ENCODE measurements at places on chromosomes 2 and 18.

DNA sequence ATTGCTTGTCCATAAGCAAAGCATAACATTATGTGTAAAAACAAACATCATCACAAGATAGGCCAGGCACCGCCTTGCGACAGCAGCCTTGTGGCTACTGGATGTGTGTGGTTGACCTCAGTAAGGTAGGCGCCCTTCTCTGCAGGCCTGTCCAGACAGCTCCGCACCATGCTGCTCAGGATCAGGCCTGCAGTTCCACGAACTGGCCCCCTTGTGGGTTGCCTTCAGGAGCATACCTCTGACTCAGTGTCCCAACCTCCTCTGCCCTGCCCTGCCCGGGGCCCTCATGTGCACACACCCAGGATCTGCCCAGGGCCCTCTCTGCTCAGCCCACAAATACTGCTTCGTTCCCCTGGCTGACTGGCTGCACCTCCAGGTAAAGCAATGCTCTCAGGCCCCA lies 16.1 kb upstream of the ZNF236 start:
- DNase-seq, result no peak

GRCh38 chr2:33145459-33145858 lies 198.7 kb downstream of the LTBP1 start:
- no peak for DNase-seq

GRCh38 chr2:109065391-109065734 lies 63.6 kb upstream of the SH3RF3 start:
- no peak for DNase-seq

DNA sequence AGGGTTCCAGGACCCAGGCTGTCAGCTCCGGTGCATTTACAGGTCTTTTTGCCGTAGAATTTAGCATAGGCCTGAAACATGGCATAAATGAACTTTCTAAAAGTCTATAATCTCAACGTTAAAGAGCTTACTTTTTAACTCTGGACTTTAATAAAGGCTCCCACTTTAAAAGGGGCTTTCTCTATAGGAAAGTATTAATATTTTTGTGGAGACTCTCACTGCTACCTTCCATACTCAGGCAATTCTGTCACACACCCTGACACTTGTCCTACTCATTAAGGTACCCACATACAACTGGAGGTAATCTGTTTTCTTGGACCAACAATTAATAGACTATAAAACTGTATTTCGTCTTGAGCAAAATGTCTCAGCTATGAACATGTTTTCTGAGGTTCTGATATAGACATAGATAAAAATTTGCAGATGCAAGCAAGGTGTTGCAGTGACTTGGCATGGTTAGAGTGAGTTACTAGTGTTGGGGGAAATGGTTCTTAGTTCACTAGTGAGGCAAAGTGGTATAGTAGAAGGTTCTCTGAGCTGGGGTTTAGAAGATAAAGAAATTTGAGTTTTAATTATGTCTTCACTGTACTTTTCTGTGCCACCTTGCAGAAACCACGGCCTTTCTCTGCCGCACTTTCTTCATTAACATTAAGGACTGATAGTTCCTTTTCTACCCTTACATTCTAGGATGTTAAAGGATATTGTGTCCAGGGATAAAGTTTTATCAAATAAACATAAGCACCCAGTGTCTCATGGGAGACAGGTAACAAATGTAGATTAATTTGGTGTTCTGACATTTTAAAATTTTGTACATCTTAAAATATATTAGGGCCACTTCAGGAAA lies 10.8 kb upstream of the NR4A2 start:
- DNase-seq, result no peak

DNA sequence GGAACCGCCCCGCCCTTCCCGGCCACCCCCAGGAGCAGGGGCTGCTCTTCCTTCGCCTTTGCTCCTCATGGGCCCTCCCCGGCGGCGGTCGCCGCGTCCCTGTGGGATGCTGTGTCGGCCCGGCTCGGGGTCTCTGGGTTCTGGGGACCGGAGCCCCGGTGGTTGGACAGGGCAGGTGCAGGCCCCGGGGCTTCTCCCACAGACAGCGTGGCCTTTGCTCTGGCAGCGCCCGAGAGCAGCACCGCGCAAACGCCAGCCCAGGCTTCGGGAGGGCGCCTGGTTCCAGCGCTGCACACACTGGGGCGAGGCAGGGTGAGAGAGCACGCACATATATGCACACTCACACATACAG lies 9.0 kb upstream of the KCNG2 start:
- no peak for DNase-seq

DNA sequence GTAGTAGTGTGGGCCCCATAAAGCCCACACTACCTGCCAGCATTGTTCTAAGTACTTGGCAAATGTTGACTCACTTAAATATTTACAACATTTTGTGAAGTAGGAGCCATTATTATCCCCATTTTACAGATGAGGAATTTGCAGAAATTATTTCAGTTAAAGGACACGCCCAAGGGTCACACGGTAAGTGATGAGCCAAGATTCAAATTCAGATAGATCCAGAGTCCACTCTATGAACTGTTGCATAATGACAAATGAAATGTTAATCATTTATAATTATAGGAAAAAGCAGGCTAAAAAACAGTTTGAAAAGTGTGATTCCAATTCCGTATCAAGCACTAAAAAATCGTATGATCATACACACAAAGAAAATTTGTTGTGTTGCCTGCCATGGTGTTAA lies 108.4 kb downstream of the MDH1 start:
- no peak for DNase-seq

DNA sequence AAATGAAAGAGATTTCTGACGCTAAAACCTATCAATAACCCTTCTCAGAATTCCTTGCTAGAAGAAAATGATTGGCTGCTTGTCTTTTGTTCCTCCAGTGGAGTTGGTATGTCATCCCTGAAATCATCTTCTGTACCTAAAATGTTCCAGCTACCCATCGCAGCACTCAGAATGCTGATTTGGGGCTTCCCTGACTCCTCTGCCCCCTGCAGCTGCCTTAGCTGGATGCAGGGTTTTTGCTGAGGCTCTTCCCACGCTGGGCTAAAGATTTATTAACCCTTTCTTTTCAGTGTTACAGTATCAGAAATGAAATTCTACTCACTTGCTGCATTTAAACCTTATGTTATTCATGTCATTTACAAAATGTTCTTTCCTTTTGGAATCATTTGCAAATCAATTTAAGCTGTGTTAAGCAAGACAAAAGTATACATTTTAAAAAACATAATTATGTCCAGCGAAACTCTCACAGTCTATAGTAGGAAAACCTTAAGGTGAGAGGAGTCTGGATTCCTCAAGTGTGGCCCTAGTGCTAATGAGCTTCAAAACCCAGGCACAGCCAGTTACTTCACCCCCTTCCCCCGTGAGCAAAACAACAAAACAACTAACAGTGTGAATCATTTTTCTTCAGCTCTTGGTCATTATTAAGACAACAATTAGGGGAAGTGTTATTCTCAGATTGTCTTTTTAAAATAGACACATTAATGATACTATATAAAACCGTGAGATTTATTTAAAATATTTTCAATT lies 32.8 kb downstream of the PKP4 start:
- no peak for DNase-seq

DNA sequence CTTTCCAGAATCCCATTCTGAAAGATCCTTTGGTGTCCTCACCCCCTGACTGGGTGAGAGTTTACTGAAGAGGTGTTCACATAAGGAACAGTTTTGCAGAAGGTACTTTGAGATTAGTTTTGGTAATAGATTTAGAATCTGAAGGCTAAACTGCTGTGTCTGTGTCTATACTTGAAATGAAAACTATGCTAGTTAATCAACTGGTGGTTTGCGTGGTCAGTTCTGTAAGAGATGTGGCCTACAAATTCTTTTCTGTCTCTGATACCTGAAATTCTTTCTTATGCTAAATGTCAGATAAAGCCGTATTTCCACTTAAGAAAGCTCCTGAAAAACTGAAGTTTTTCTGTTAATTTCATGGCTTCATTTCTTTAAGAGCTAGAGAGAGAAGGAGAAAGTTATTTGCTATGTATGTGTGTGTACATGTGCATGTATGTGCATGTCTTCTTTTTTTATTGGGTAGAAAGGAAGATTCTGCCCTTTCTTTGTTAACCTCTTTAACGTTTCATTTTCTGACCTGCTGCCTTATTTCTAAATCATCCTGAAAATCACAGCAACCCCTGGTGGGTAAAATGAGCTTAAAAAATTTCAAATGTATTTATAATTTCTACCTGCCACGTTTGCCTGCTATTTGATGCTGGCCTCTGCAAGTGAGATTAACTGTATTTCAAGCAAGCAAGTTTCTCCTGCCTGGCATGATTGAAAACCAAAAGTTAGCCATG lies 552.0 kb upstream of the NRP2 start:
- DNase-seq, result no peak

Measured in ecto neural progenitor cell (in vitro differentiated cells).